Naive thymus-derived CD8-positive, alpha-beta T cell (primary cell): ENCODE measurements at places on chromosomes 6 and 20.

- DNase-seq: no peak
These were observed 574 bp downstream of the RPS12 start for GRCh38 chr6:132814716-132815570.

DNA sequence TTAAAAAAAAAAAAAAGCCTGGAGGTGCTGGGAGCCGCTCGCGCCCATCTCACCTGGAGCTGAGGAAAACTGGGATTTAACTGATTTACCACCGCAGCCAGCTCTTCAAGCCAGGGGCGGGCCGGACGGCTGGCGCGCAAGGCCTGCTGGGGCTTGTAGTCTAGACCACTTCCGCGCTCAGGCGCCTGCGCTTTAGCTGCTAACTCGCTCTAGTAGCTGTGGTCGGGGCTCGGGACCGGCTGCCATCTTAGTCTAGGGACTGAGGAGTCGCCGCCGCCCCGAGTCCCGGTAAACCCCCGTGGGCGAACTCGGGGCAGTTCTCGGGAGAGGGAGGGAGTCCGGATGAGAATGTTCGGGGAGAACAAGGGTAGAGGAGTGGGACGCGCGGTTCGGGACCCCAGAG is at the start of gene ITCH:
Gene ITCH, plus strand, starts transcription at position 212 of the 403 bp plus-strand sequence. CDS start 30,539 bp downstream, outside the sequence.
- peak; percentile 83 for DNase-seq

DNA sequence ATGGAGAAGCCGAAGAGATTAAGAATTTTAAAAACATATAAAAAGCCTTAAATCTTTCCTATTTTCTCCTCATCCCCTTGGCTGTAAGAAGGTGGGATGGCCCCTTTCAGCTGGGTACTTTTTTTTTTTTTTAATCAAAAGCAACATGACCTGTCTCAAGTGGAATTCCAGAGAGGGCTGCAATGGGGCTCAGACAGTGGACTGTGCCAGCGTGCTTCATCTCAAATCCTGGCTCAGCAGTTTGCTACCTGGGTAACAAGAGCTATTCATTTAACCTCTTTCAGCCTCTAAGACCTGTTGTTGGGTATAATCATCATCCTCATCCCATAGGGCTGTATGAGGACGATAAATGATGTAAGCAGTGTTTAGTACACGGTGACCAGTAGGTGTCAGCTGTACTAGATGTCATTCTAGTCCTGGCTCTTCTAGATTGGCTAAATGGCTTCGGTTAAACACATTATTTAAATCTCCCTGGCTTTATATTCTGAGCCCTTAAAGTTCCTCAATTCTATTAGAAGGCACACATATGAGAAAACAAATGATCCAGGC is 6.9 kb upstream of the PPP1R3G start:
- no peak for DNase-seq

DNA sequence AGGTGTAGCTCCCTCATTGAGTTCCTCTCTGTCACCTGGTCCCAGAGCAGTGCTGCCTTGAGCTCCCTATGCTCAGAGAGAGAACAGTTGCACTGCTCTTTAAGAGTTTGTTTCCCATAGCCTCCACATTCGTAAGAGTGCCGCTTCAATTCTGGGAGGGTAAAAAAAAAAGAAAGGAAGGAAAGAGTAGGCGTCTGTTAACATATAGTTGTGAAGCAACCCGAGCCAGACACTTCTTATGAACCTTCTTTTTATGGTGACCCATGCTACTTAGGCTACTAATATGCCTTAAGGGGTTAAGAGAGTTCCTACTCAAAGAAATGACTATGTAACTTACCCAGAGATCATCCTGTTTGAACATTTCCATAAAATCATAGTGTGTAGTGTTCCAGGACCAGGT is 4.3 kb upstream of the ARG1 start:
- no peak for DNase-seq

DNA sequence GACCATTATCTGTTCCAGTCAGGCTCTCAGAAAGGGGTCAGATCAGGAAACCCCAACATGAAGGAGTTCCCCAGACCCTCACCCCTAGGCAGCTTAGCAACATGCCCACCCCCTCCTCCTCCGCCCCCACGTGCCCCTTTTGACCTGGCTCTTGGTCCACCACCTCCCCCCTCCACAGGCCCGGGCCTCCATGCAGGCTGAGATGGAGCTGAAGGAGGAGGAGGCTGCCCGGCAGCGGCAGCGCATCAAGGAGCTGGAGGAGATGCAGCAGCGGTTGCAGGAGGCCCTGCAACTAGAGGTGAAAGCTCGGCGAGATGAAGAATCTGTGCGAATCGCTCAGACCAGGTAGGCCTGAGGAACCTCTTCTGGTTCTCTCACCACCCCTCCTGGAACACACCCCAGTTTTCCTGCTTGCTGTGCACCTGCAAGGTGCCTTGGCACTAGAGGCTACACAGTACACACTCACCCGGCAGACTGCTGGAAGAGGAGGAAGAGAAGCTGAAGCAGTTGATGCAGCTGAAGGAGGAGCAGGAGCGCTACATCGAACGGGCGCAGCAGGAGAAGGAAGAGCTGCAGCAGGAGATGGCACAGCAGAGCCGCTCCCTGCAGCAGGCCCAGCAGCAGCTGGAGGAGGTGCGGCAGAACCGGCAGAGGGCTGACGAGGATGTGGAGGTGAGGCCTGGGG is 21.9 kb downstream of the DEF6 start:
- DNase-seq: no peak

- DNase-seq: no peak
These were observed 654.1 kb upstream of the NOX3 start for GRCh38 chr6:156109713-156110112.

DNA sequence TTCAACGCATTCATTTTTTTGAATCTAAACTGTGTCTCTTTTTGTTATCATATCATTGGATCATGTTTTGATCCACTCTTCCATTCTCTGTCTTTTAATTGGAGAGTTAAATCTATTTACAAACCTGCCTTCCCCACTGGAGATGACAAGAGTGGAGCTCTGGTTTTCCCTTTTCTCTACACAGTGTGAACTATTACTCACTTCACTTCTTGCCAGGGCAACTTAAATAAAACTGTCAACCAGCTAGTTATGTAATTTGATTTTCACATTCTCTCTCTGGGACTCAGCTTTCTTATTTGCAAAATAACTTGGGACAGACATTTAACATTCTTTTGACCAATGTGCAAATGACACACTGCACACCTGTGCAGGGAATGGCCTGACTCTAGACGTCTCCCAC is 230.8 kb upstream of the CST7 start:
- no peak for DNase-seq
